ENCODE measurements at places on chromosomes 2 and 18. TPM values are rescaled to one million over a fixed set of nuclear protein-coding genes. Genes with fewer than 3 reads are reported as not detected.

- DNase-seq = no peak
Measured at GRCh38 chr2:16322308-16323125, 343.1 kb downstream of the CYRIA start.

GRCh38 chr2:121283670-121284462 lies 1.1 kb downstream of the TFCP2L1 start:
- DNase-seq = no peak

DNA sequence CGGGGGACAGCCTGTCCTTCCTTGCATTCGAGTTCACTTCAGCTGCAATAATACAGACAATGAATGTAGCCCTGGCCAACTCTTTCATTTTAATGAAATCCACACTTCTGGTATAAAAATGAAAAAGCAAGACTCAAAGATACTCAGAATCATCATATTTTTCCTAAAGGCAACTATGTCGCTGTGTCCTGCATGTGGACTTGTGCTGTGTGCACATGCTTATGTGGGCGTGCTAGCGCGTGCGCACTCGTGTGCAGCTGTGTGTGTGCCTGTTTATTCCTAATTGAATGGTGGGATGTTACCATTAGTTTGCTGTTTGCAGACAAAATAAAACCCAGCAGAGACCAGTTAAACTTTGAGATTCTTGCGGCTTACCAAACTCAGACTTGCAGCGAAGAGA lies 49.6 kb downstream of the SMIM21 start:
- DNase-seq = no peak

- no peak for DNase-seq
Measured at GRCh38 chr2:25050128-25050527, 8.3 kb downstream of the EFR3B start.

DNA sequence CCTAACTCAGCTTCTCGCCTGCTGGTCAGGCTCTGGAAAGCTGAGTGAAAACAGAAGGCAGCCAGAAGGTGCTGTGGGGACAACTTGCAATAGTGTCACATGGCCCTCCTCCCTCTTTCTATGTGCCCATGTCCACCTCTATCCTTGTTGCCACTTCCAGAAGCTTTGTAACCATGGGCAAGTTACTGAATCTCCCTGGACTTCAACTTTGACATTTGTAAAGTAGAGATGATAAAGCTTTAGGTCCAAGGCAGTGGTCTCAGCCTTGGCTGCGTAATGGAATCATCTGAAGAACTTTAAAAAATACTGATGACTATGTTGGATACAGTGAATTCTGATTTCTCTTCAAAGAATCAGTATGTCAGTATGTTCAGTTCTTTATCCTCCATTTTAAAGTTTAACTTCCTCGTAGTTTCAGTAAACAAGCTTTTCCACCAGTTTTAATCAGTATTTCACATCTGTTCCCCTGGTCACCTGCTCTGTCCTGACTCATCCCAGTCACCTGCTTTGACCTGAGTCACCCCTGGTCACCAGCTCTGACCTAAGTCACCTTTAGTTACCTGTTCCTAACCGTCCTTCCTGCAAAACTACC lies 245.2 kb upstream of the STON1 start:
- DNase-seq = no peak

- DNase-seq = no peak
Measured at GRCh38 chr2:149787206-149787605, 199.6 kb upstream of the MMADHC start.

DNA sequence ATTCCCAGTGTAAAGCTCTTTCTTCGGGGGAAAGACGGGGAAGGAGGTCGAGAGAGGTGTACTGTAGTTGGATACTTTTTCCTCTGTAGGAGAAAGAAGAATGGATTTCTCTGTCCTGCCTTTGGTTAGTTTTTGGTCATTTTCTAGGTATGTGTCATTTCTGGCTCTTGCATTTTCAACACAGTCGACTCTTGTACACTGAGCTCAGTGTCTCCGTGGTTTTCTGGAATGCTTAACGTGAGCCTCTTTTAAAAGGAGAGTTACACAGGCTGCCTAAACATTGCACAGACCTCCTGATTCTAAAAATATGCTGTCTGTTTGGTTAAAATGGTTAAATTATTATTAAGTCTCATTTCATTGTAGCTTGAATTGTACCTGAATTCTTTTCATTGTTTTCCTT lies 21.8 kb upstream of the GLS start:
- DNase-seq = no peak

DNA sequence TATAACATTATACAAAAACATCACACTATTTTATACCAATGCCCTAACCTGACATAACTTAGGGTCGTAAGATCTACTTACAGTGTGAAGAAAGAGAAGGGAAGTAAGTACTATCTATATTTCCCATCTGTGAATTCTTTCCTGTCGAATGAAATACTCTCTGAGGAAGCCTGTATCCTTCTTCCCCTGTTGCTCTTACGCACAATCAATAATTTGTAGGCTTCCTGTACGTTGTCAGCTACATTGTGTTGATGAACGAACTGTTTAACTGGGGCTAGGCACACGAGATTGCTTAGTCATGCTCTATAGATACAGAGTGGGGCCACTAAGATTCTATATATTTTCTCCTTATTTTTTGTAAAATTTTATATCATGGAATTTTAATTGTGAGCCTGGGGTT lies 1125.0 kb upstream of the CELF4 start:
- no peak for DNase-seq

DNA sequence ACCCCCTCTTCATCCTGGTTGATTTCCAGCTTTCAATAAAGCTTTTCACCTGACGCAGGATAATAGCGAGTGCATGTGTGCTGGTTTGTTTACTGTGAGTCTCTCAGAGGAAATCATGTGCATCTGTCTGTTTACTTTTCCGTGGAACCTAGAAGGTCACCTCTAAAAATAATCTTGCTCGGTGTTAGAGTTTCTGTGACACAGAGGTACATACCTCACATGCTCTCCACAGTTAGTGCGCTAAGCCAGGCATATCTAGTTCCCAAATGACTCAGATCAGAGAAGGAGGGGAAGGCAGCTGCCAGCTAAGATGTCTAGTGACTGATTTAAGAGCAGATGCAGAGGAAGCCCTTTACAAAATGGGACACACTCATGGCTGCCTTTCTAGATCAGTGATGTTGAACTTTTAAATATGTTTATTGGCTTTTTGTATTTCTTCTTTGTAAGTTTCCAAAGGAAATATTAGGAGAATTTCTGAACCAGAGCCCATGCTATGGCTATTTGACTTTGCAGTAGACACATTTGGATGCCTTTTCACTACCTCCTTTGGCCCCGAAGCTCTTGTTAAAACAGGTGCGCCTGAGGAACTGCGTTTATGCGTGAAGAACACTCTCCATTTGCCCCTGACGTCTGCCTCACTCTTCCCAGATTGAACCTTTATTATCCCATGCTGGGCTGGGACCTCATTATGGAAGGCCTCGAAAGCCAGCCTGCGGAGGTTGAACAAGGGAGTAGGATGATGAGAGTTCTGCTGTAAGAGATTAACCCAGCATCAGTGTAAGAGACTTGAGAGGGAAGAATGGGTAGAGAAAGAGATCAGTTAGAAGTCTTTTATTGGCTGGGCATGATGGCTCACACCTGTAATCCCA lies 145.6 kb downstream of the FAM161A start:
- DNase-seq = no peak

- DNase-seq = no peak
Measured at GRCh38 chr2:9793156-9793917, 49.9 kb upstream of the TAF1B start.

GRCh38 chr2:227517724-227518123 lies 45.8 kb downstream of the AGFG1 start:
- DNase-seq = no peak

DNA sequence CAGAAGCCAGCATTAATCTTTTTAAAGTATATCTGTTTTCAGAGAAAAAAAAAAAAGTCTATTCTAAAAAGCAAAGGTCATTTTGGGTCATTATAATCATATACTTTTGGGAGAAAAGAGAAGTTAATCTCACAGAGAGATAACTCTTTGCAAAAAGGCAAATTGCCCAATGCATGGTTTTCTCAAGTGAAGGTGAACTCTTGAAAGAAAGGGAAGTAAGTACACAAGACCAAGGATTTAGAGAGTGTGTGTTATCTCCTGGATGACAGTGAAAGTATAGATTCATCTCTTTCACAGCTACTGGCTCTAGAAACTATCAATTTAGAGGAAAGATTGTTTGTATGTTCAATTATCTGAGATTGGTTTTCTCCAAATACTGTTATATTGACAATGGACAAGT lies 151.4 kb downstream of the CD8B2 start:
- DNase-seq = no peak

- no peak for DNase-seq
Measured at GRCh38 chr2:74768401-74768914, 65.5 kb upstream of the HK2 start.

GRCh38 chr2:195863564-195863963 lies 205.1 kb downstream of the DNAH7 start:
- no peak for DNase-seq

CCDC121 gene
- total RNA-seq = 12.8 TPM

BOLL gene
- not detected for total RNA-seq

VSNL1 gene
- 215 TPM for total RNA-seq

CTNNA2 gene
- 117 TPM for total RNA-seq

RUFY4 gene
- 0.06 TPM for total RNA-seq
